AG04450 (cell line): ENCODE measurements at places on chromosomes 1 and 21. TPM values are rescaled to one million over a fixed set of nuclear protein-coding genes. Genes with fewer than 3 reads are reported as not detected.

The CCDC30 gene
- polyA plus RNA-seq, result 0.42 and 0.61 TPM in 2 replicates

The CFHR5 gene
- polyA plus RNA-seq, result not detected in 2 replicates

The PCSK9 gene
- 0.06 and 0.17 TPM in 2 replicates for polyA plus RNA-seq

The LCE2D gene
- polyA plus RNA-seq, result not detected in 2 replicates

The FCGR1A gene
- not detected in 2 replicates for polyA plus RNA-seq

The PLA2G2D gene
- polyA plus RNA-seq, result not detected in 2 replicates

The RXFP4 gene
- not detected in 2 replicates for polyA plus RNA-seq

The PPIH gene
- 25.8 and 36.1 TPM in 2 replicates for polyA plus RNA-seq

The FCER1A gene
- polyA plus RNA-seq, result not detected in 2 replicates

The C8B gene
- not detected in 2 replicates for polyA plus RNA-seq

The ERO1B gene
- polyA plus RNA-seq, result 1.1 and 2.2 TPM in 2 replicates

The ZNF648 gene
- polyA plus RNA-seq, result not detected in 2 replicates

The ETV3L gene
- polyA plus RNA-seq, result 0.04 and 0.07 TPM in 2 replicates

The GABRD gene
- not detected in 2 replicates for polyA plus RNA-seq

The NAV1 gene
- 17.5 and 23.0 TPM in 2 replicates for polyA plus RNA-seq

The MX2 gene
- 0.76 and 0.82 TPM in 2 replicates for polyA plus RNA-seq

The PCP4 gene
- polyA plus RNA-seq, result not detected in 2 replicates

The QSOX1 gene
- 1,269 and 1,338 TPM in 2 replicates for polyA plus RNA-seq
